Ascending aorta (tissue), 2 donors: ENCODE measurements at places on chromosomes 7 and 10.

DNA sequence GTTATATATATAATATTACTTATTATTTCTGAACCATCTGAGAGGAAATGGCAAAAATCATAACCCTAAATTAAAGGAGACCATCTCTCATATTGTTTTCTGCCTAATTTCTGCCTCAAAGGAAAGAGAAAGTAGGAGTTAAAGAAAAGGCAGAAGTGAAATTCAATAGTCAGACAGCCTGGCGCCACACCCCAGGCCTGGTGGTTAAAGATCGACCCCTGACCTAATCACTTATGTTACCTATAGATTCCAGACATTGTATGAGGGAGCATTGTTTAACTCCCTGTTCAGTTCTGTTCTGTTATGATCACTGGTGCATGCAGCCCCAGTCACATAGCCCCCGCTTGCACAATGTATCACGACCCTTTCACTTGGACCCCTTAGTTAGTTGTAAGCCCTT, 24.9 kb upstream of the CHST3 start:
- no peaks in the 10 kb centered on the region for H3K4me1 ChIP-seq
- no peak for DNase-seq
- H3K27ac ChIP-seq: no peak overlapping the region
- no peaks in the 10 kb centered on the region for H3K27me3 ChIP-seq

DNA sequence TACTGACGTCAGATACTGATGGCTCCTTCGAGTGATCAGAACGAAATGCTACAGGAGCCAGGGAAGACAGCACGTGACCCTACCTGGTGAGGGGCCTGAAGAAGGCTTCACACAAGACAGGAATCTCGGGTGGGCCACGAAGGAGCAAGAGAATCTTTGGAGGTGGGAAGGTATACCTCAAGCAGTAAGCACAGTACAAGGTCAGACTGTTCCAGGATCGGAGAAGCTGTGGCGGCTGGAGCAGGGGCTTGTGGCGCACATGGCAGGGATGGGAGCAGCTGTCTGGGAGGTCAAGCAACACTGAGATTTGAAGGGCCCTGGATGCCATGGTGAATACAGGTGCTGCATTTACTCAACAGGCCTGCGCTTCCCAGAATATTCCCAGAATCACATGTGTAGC, 45.4 kb downstream of the C10orf143 start:
- H3K4me3 ChIP-seq: no peak overlapping the region
- no peaks in the 10 kb centered on the region for H3K4me1 ChIP-seq
- H3K27ac ChIP-seq: no peak overlapping the region

DNA sequence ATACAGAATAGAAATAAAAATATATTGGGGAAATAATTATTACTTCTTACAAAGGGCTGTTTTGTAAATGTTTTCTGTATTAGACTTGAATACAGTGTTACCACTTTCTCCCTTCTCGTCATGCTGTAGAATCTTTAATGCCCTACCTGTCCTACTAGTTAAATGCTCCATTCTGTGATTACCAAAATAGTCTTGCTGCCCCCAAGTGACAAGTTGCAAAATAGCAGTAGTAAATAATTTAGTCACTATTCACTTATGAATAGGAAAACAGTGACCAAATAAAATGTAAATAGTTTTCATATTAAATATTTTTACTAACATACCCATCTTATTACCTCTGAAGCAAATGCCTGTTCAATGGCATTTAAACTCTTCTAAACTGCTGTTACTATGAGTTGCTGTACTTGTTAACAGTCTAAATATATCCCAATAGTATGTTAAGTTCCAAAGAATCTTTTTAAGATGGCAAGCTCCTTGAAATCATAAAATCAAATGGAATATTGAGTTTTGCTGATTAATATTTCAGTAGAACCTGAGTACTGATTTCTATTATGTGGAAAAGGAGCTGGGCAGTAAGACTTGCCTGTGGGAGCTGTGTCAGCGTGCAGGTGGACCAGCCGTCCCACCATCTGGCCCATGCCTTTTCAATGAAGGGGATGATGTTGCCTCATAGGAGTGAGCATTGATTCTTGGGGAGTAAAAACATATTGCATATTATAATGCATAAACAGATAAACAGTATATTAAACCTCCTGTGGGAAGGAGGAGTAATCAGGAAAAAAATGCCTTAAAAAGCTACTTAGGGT, 18.1 kb upstream of the OIT3 start:
- H3K4me3 ChIP-seq: no peak overlapping the region
- H3K27ac ChIP-seq: no peak overlapping the region
- H3K27me3 ChIP-seq: no peaks in the 10 kb centered on the region

- no peak overlapping the region for H3K27ac ChIP-seq
- no peaks in the 10 kb centered on the region for H3K36me3 ChIP-seq
- H3K4me1 ChIP-seq: no peaks in the 10 kb centered on the region
- no peak overlapping the region for H3K4me3 ChIP-seq
Measured at GRCh38 chr10:37489658-37490003, 364.2 kb downstream of the ANKRD30A start.

DNA sequence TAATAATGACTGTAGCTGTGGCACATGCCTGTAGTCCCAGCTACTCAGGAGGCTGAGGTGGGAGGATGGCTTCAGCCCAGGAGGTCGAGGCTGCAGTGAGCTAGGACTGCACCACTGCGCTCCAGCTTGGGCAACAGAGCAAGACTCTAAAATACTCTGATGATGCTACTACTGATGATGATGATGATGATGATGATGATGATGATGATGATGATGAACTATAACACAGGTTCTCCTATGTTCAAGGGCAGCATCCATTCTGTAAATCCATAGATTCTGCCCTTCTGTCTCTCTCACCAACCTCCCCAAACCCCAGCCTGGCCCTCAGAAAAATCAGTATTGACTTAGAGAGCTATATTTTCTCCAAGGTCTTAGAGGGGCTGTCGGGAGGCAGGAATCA, 22.8 kb upstream of the EN2 start:
- H3K4me3 ChIP-seq: no peak overlapping the region
- H3K27me3 ChIP-seq: no peaks in the 10 kb centered on the region
- H3K4me1 ChIP-seq: no peaks in the 10 kb centered on the region
- no peak overlapping the region for H3K27ac ChIP-seq
- no peaks in the 10 kb centered on the region for H3K36me3 ChIP-seq

GRCh38 chr10:86649471-86650150, 4.7 kb upstream of the OPN4 start:
- H3K4me1 ChIP-seq: peaks cover 10% of the 10 kb centered on the region
- H3K4me3 ChIP-seq: no peak overlapping the region
- H3K27me3 ChIP-seq: no peaks in the 10 kb centered on the region
- no peak for DNase-seq
- H3K27ac ChIP-seq: no peak overlapping the region

GRCh38 chr7:124219681-124220080, 186.8 kb upstream of the TMEM229A start:
- no peak overlapping the region for H3K4me3 ChIP-seq
- H3K27ac ChIP-seq: no peak overlapping the region
- no peaks in the 10 kb centered on the region for H3K36me3 ChIP-seq
- H3K27me3 ChIP-seq: no peaks in the 10 kb centered on the region

GRCh38 chr7:131300078-131300477, 27.6 kb upstream of the MKLN1 start:
- no peak for DNase-seq
- no peaks in the 10 kb centered on the region for H3K36me3 ChIP-seq
- H3K27me3 ChIP-seq: no peaks in the 10 kb centered on the region
- H3K4me1 ChIP-seq: no peaks in the 10 kb centered on the region

GRCh38 chr10:28880683-28880950, 203.3 kb downstream of the BAMBI start:
- no peak overlapping the region for H3K4me3 ChIP-seq
- H3K4me1 ChIP-seq: peaks cover 18% of the 10 kb centered on the region
- DNase-seq: no peak
- no peaks in the 10 kb centered on the region for H3K27me3 ChIP-seq
- peak overlapping the region; percentile 92 for H3K27ac ChIP-seq
- no peaks in the 10 kb centered on the region for H3K36me3 ChIP-seq

DNA sequence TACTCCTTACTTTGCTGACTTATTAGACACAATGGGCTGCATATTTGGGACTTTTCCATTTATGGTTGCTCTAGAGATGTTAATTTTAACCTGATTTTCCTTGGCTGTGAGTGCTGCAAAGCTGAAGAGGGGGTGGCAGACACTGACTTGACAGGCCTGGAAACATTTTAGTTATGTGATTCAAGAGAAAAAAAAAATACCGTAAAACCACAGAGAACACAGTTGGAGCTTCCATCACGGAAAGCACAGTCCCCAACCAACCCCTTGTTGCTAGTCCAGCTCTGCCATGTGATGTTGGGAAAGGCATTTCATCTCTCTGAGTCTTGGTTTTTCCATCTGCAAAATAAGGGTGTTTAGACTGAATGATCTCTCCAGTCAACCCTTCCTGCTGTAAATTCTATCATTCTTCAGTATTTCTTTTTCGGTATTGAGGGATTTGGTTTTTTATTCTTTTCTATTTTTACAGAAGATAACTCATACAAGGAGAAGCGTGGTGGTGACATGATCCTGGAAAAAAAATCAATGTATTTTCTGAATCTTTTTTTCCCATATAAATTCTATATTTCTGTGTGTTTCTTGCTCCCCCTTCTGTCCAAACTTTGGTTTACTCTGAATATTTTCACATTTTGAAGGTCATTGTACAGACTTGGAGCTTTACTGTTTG, 246.1 kb downstream of the REEP3 start:
- peaks cover 5% of the 10 kb centered on the region for H3K4me1 ChIP-seq
- H3K27me3 ChIP-seq: no peaks in the 10 kb centered on the region
- DNase-seq: no peak
- H3K36me3 ChIP-seq: no peaks in the 10 kb centered on the region
- H3K4me3 ChIP-seq: no peak overlapping the region
- peak overlapping the region; percentile 54 for H3K27ac ChIP-seq

- H3K4me3 ChIP-seq: no peak overlapping the region
- H3K27me3 ChIP-seq: no peaks in the 10 kb centered on the region
- H3K4me1 ChIP-seq: no peaks in the 10 kb centered on the region
- no peaks in the 10 kb centered on the region for H3K36me3 ChIP-seq
- DNase-seq: no peak
Measured at GRCh38 chr7:138867744-138868143, 69.7 kb upstream of the ATP6V0A4 start.
